ENCODE measurements at places on chromosomes 3 and 15.

DNA sequence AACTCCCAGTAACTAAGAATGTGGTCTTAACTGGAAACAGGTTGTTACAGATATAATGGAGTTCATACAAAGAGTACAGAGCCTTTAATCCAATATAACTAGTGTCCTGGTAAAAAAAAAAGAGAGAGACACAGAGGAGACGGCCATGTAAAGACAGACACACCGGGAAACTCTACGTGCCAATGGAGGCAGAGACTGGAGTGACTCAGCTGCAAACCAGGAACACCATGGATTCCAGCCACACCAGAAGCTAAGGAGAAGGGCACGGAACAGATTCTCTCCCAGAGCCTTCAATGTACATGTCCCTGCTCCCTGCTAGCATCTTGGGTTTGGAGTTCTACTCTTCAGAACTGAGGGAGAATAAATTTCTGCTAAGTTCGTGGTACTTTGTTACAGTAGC, 4.5 kb downstream of the RNF168 start:
- DNase-seq, result no peak

DNA sequence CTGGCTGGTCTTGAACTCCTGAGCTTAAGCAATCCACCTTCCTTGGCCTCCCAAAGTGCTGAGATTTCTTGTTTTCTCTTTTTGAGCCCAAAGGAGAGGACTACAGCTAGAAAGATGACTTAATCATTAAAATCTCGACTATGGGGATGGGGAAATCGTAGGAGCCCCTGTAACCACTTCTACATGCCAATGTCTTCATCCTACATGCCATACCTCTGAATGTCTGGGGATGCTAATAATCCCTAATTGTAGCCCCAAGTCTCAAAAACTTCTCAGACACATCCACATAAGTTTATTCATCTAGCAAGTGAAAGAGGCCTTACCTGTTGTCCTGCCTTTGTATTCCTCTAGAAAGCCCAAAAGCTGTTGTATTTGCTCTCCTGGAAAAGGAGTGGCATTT, 3.7 kb upstream of the RHOV start:
- no peak for DNase-seq

DNA sequence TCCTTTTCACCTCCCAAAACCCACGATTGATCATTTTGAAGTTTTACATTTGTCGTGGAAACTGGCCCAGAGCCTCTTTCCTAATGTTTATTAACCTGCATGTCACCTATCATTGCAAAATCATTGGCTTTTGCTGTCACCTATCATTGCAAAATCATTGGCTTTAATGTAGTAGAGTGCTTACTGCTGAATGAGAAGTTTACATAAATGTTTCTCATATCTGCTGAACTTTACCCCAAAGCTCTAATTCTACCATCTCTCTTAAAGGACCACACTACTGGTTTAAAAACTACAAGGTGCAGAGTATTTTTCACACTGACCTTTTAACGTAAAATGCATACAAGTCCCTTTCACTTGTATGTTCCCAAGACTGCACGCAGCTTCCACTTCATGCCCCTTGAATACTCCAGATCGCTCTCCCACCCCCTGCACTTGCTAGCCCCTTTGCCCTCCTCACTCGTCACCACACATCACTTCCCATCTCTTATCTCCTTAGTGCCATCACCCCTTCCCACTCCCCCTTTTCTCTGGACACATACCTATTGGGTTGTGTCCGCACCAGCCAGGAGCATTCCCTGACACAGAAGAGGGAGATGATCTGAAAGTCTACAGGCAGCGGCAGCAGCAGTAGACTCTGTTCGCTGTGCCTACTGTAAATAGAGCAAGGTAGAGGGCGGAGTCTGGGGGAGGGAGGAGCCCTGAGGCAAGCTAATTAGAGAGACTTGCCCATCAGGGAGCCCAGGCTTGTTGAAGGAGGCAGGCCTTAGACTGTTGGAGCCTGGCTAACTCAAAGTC, 30.2 kb upstream of the ATOSA start:
- no peak for DNase-seq

DNA sequence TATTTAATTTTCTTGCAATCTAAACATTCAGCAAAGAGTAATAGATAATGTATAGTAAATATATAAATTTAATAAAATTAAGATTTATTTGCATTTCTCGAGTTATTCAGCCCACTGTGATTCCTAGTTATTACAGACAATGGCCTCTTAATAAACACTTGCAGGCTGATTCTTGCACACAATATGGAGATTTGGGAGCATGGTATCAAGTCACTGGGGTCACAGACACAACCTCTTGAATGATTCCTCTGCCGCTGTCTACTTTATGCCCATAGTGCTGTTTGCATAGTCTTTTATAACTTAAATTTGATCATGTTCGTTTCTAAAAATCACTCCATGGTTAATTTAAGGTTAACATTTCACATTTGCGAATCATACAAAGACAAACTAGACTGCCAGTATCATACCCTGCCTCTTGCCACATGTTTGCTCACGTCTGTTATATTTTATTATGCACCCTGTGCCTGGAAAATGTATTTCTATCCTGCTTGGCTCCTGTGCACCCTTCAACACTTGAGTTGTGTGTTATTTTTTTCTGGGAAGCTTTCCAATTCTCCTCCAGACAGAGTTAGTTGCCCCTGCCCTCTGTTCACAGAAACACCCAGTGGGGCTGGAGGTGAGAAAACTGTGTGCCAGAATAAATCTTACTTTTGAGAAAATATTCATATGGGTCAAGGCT, 206.3 kb upstream of the ROBO1 start:
- DNase-seq, result no peak

- no peak for DNase-seq
Observed at GRCh38 chr3:130442284-130442683, 74.7 kb upstream of the COL6A6 start.

- DNase-seq, result no peak
Observed at GRCh38 chr3:129897026-129897425, 3.5 kb upstream of the TMCC1 start.

DNA sequence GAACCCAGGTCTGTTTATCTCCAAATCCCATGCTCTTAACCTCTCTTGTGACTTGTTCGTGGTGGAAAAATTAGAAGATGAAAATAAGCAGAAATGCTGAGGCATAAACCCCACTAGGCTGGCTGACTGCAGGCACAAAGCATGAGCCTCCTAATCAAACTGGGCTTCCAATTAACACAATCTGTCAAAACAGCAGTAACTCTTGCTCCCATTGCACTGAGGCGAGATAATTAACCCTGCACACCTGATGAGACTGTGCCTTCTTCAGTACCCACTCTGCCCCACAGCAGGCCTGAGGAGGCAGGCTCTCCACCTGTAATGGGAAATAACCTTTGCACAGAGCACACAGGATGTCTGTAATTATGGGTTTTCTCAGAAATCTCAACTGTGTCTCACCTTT, 284.4 kb upstream of the WNT5A start:
- no peak for DNase-seq

DNA sequence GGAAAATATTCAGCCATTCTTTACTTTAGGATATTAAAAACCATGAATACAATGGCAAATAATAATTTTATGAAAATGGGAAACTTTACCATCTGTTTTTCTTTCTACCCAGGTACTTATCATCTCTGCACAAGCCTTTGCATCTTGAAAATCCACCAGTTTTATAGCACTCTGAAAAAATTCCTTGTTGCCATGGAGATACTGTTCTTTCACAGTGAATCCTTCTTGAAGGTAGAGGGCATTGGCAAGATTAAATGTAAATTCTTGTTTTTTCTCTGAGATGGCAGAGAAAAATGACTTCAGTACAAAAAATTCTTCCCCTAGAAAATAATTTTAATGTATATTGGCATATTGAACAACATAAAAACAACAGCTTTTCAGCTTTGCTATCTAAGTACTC, 6.9 kb downstream of the SERPINI2 start:
- no peak for DNase-seq

DNA sequence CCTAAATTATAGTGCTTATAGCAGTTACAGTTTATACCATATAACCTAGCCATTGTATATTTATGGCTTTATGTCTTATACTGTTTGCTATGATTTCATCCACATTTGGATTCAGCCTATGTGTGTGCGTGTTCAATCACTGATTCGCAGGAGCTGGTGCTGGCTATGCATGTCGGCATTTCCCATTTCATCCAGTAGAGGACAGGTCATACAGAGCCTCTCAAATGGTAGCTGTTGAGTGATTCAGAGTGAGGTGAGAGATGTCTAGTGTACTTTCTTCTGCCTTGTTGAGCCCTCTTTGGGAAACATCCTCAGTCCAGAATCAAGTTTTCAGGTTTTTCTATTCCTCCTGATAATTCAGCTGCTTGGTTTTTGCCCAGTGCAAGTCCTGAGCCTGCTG, 76.1 kb downstream of the FRMD4B start:
- DNase-seq, result no peak

- DNase-seq, result no peak
Observed at GRCh38 chr15:74027688-74028087, 33.2 kb downstream of the PML start.

DNA sequence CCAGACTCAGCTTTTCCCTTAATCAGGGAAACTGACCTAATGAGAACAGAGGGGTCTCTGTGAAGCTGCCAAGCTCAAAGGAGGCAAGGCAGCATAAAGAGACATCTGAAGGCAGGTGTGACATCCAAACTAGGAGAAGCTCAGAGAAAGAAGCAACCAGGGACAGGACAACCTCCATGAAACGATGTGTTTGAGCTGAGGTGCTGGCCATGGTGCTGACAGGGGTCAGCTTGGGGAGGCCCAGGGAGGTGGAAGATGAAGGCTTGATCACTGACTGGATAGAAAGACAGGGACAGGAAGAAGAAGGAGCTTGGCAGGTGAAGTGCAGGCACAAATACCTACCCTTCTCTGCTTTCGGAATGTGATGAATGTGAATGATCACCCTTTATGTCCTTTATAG, 179.5 kb upstream of the NSMCE3 start:
- no peak for DNase-seq

- DNase-seq, result no peak
Observed at GRCh38 chr3:17372362-17373210, 369.8 kb downstream of the TBC1D5 start.

GRCh38 chr3:58179235-58180098, 31.3 kb downstream of the DNASE1L3 start:
- no peak for DNase-seq

GRCh38 chr15:36814105-36814504, 234.7 kb downstream of the CDIN1 start:
- DNase-seq, result no peak

DNA sequence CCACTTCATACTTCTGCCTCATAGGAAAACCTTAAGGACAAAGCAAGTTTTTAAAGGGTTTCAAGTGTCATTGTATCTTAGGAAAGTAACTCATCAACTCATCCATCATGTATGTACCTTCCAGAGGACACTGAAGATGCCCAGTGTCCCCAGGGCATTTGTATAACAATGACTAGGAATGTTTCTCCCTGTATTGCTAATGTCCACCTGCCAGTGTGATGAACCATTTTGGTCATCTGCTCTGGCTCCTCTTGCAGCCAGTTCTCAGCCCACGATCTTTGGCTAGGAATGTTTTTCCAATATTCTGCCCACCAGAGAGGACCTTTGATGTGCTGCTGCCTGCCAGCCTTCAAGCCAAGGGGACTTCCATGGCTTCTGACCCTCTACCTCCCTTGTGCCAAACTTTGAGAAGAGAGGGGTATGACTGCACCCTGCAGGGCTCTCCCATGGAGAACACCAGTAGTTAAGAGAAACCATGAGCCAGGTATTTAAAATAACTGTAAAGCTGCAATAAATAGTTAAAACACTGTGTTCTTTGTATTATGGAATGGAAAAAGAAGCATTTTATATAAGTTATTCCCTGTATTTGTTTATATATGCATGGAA, 11.4 kb downstream of the LMOD3 start:
- DNase-seq, result no peak

- no peak for DNase-seq
Observed at GRCh38 chr15:60932051-60932915, 296.8 kb downstream of the RORA start.

DNA sequence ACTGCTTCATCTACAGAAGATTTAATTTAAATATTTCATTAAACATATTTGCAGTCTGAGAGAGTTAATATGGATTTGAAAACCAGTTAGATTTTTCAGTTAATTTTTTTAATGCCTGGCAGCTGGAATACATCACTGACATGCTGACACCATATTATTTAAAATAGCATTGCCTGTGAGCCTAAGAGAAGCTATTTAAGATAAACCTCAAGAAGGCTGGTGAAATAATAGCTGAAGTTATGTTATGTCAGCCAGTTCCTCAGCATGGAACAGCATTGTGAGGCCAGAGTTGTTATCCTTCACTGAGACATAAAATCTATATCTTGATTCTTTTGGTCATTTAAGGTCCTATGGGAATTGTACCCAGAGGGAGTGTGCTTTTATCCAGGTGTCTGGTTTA, 705.2 kb downstream of the NAALADL2 start:
- DNase-seq, result no peak

GRCh38 chr3:111590143-111590491, 5.0 kb downstream of the ZBED2 start:
- DNase-seq, result no peak

GRCh38 chr3:142077155-142077858, 72.0 kb downstream of the TFDP2 start:
- no peak for DNase-seq

DNA sequence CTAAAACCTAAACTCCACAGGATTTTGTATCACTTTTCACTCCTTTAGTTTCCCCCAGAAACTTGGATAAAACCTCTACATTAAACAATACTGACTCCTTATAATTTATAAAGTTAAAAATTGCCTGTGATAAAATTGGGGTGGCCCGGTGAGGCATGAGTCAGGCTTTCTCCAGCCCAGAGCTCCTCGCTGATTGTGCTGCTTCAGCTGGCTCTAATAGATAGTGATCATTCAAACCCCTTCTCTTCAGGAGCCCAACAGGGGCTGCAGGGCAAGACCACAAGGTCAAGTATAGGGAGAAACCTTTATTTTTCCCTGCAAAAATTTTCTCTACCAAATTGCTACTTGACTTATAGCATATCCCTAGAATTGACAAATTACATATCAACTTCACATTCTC, 308.2 kb downstream of the PLCL2 start:
- DNase-seq, result no peak

- no peak for DNase-seq
Observed at GRCh38 chr3:196186651-196187573, 24.3 kb downstream of the ZDHHC19 start.

- no peak for DNase-seq
Observed at GRCh38 chr15:89998923-89999675, 2.0 kb upstream of the ZNF710 start.

GRCh38 chr3:105826778-105827634, 41.8 kb downstream of the CBLB start:
- DNase-seq, result no peak

- DNase-seq, result no peak
Observed at GRCh38 chr3:184658223-184658928, 53.5 kb downstream of the MAGEF1 start.
